Central memory CD8-positive, alpha-beta T cell (primary cell): ENCODE measurements at places on chromosomes 7 and 10.

DNA sequence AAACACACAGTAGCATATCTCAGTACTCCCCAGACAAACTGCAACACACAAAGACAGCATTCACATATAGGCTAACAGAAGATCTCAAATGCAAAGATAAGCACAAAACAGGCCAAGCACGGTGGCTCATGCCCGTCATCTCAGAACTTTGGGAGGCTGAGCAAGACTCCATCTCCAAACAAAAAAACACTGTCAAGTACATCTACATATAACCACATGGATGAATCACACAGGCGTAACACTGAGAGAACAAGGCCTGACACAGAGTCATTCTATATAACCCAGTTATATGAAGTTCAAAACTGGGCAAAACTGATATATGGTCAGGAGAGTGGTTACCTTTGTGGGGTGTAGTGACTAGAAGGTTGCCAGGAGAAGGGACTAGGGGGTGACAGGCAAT, 506.4 kb downstream of the KCNMA1 start:
- DNase-seq, result no peak

DNA sequence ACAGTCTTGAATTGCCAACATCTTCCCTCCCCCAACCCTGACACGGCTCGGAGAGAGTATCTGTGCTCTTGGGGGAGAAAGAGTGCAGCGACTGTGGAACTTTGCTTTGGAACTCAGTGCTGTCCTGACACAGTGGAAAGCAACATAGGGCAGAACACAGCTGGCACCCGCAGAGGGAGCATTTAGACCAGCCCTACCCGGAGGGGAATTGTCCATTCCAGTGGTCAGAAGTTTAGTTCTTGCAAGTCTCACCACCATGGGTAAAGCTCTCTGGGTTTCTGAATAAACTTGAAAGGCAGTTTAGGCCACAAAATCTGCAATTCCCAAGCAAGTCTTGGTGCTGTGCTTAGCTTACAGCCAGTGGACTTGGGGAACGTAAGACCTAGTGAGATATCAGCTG, 34.9 kb downstream of the TFEC start:
- DNase-seq, result no peak

DNA sequence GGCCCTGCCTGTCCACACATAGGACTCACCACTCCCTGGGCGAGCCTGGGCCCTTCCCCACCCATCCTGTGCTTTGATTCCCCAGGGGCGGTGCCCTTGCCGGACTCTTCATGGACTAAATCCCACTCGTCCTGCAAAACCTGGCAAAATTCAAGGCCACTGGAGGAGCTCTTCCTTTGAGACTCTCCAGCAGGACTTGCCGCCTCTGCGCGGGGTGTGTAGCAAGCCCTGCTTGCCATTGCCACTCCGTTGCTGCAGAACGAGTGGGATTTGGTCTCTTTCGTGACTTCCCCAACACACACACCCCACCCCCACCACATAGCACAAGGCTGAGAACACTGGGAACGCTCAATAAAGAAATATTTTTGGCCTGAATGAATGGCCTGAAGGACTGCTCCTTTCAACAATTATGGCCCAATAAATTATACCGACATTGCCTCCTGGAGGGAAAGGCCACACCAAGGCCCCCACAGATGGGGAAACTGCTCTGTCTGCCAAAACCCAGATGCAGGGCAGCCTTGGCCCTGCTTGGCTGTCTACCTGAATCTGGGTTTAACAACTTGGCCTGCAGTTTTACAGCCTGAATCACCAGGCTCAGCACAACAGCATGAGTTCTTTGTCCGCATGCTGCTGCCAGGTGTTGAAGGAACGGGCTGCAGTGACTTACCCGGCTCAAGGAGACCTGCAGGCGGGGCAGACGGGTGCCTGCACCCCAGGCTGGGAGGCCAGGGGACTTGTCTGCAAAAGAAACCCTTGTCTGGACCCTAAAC, 72.8 kb upstream of the KAT6B start:
- DNase-seq, result no peak

- no peak for DNase-seq
These were observed 5.4 kb upstream of the ZMYND11 start for GRCh38 chr10:129810-130209.

DNA sequence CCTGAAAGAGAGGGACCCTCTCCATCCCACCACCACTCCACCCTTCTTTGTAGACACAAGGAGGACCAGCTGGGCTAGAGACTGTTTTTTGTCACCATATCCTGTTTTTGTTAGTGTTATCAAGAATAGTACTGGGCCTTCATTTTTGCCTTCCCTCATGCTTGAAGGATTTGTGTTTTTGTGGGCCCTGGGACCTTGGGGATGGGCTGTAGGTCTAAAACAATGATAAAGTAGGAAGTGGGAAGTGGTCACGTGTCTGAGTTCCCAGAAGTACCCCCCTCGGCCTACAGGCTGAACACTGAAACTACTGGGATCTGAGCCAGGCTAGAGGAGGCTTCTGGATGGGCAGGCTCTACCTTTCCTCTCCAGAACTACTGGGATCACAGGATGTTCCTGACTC, 8.9 kb downstream of the AGFG2 start:
- no peak for DNase-seq

- no peak for DNase-seq
These were observed 201.0 kb upstream of the IMMP2L start for GRCh38 chr7:111763221-111763801.

- DNase-seq, result no peak
These were observed 29.8 kb downstream of the CDK1 start for GRCh38 chr10:60808036-60808435.

DNA sequence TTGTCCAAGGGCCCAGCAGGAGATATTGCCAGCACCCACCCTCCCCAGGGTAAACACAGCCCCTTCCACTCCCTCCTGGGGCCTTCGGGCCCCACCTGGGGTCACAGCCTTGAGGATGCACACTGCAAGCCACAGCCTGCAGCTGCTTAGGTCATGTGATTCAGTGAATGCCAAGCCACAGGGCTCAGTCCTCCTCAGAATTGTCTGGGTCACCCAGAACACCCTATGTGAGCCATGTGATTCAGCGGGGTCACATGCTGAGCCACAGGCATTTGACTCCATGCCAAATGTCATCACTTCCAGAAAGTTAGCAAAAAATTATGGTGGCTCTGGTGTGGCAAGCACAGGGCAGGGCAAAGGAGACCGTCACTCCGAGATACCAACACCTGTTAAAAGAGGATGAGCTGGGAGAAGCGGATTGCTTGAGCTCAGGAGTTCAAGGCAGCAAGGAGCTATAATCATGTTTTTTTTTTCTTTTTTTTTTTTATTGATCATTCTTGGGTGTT, 17.2 kb upstream of the PSAP start:
- DNase-seq, result no peak

- DNase-seq, result no peak
These were observed 81.7 kb downstream of the RNF32 start for GRCh38 chr7:156722043-156722826.

DNA sequence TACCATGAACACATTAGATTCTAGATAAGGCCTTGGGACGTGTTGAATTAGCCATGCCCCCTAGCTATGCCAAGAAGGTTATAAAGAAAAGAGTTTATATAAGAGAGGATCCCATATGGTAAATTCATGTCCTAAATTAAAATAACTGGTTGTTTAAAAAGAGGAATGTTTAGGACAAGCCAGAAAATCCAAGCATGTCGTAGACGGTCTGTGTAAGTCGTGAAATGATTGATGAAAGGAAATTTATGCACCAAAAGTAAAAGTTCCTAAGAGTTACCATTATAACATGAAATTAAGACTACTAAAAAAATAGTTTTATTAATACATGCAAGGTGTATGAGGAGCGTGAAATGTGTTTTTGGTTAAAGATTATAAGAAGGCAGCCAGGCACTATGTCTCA, 624.9 kb downstream of the ARL4A start:
- no peak for DNase-seq

DNA sequence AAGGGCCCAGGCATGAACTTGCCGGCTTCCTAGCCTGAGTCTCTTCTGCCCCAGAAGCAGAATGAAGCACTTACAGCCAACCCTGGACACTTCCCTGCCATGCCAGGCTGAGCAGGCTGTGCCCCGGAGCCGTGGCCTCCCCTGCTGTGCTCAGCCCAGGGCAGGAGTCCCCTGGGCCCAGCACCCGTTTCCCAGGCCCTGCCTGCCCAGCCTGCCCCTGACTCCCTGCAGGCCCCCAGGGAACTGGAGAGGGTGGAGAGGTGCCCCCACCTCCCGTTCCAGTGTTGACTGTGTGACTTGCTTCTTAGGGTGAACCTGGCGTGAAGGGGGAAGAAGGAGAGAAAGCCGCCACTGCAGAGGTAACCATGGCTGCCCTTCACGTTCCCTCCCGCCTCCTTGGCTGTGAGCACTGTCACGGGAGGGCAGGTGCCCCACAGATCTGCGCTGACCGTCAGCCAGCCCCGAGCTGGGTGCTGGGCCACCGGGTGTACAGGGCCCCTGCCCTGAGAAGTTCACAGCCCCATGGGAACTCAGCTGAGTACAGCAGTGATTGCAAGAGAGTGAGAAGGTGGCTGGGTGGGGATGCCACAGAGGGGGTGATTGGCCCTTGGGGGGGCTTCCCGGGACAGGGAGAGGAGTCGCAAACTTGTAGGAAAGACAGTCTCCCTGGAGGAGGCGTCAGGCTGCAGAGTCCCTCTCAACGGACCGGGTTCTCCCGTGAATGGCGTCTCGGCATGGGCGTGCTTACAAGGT, 75.9 kb downstream of the MYL10 start:
- no peak for DNase-seq

DNA sequence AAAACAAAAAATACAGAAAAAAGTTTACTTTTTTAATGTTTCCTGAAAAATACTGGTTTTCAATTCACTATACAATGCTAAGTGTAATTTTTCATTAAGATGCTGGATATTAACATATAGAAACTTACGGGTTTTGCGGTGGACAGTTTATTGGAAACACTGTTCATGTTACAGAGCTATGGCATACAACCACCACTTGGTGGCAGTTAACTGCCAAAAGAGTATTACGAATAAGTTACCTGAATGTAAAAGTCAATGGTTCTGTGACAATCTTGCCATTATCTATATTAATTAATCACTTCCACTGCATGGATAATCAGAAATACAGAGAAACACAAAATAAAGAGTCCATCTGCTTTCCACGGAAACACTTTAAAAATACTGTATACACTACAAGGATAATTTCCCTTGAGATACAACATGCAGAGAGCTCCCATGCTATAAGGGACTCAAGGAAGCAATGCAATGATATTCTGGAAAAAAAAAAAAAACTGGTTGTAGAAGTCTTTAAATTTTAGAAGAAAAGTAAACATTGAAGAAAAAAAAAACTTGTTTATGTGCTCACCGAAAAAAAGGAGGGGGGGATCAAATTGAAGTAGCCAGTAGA, 97.0 kb downstream of the TPK1 start:
- DNase-seq, result no peak

DNA sequence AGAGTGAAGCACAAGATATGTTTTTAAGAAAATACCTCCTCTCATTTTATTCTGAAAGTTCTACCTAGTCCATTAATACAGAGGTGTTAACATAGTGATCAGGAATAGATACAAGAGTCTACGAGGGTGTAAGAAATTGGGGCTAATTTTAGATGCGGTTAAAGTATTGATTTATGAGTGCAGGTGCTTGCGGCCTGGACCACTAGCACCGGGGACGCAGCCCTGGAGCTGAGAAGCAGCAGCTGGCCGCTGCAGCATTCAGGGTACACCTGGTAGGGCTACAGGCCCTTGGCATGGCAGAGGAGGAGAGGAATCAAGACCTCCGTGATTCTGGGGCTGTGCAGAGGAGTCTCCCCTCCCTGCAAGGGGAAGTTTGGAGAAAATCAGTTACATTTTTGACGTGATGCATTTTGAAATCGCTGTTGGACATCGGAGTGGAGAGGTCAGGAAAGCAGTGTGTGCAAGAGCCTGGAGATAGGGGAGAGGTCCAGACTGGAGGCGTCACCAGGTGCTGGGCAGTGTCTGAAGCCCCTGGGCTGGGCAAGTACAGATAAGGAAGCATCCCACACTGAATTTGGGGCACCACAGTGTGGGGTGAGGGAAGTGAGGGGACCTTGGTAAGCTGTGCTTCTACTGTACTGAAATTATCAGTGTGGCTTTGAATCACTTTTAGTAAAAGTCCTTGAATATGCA, 112.3 kb downstream of the VWC2 start:
- DNase-seq, result no peak

- DNase-seq, result no peak
These were observed 24.9 kb upstream of the GIMAP7 start for GRCh38 chr7:150489782-150490181.

DNA sequence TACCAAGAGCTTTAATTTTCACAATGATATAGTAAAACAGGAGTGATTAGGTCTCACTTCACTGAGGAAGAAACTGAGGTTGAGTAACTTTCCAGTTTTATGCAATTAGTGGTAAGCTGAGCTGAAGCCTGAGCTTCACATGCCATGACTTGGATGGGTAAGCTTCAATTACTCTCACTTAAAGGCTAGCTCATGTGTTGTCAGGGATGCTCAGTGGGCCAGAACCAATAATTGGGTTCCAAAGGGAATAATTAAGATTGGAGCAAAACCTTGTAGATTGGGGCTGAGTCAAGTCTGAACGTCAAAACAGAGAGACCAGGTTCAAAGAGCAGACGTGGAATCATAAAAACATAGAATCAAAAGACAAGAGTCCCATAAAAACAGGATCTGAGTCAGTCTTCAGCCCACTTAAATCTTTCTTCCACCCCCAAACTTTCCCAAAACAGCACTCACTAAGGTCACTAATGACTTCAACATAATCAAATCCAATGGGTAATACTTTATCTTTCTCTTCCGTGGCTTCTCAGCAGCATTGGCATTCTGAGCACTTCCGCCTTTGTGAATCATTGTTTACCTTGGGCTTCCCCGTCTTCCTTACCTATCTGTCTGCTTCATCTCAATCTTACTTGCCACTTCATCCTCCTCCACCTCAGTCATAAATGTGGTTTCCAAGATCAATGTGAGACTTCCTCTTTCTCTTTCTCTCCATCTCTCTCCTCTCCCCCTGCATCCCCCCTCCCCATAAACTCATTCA, 23.0 kb upstream of the EGFR start:
- no peak for DNase-seq

DNA sequence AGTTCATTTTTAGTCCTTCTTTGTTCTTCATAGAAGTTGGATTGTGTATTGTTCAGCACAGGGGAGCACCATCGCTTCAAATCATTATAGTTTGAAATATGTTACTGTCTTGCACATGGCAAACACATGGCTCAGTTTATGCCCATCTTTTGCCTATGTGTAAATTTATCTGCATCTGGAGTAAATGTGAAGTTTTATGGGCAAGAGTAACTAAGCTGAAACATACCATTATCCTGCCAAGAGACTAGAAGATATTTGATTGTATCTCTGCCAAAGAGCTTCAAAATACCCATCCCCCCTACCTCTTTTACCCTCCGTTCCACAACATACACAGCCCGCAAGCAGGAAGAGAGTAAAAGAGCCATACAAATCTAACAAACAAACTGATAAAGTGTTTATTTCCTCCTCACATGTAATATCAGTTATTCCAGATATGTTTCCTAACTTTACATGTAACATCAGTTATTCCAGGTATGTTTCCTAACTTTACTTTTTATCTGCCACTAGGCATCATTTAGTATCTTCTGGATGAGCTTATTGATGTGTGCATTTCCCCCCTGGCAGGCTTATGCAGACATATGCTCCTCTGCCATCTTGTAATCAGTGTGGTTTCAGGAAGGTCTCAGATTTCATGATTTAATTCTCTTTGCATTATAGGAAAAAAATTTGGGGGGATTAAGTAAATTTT, 127.7 kb downstream of the SRI start:
- no peak for DNase-seq

GRCh38 chr10:130108934-130109604, 1.6 kb downstream of the C10orf143 start:
- no peak for DNase-seq

GRCh38 chr10:126595160-126595559, 75.3 kb downstream of the C10orf90 start:
- no peak for DNase-seq

- DNase-seq, result peak; percentile 45
These were observed 109.9 kb upstream of the EFCAB10 start for GRCh38 chr7:105691082-105691679.
